Activated T-helper 1 cell treated with anti-CD3 and anti-CD28 coated beads, Interleukin-12 subunit alpha, Interleukin-12 subunit beta, Interleukin-2, Interleukin-4 antibody, amounts not matched to agents 30 ng/mL and 10 ng/mL and 1 ng/mL, durations not matched to agents 14 hours and 24 hours and 36 hours (primary cell): ENCODE measurements at places on chromosomes 1 and 21. TPM values are rescaled to one million over a fixed set of nuclear protein-coding genes. Genes with fewer than 3 reads are reported as not detected.

Gene CFHR5
- total RNA-seq = not detected in 2 replicates

DNA sequence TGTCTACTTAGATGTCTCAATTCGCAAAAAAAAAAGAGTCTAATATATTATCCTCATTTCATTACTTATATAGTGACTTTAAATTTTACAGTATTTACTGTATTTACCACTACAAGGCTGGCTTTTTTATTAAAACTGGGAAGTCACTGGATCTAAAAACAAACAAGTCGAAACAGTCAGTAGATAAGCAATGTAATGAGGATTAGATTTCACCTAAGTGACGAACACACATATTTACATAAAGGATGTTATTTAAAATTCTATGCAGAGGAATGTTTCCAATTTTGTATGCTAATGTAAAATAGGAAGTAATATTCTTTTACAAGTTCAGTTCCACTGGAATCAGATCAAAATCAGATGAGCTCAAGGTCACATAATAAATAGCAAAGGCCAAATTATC lies 28.3 kb downstream of the TTC13 start:
- peaks cover 13% of the 10 kb centered on the region for H3K36me3 ChIP-seq
- H3K27ac ChIP-seq = no peak overlapping the region
- DNase-seq = no peak
- H3K4me1 ChIP-seq = no peaks in the 10 kb centered on the region

Gene ZNF695
- total RNA-seq = 0.27 and 0.57 TPM in 2 replicates

- peaks cover 1% of the 10 kb centered on the region for H3K36me3 ChIP-seq
- peak overlapping the region; percentile 89 for H3K27ac ChIP-seq
- DNase-seq = no peak
- H3K4me3 ChIP-seq = no peak overlapping the region
- no peaks in the 10 kb centered on the region for H3K27me3 ChIP-seq
Measured at GRCh38 chr1:43864111-43865045, 69.2 kb upstream of the ARTN start.

- H3K4me3 ChIP-seq = no peak overlapping the region
- no peak for DNase-seq
- no peak overlapping the region for H3K27ac ChIP-seq
- H3K4me1 ChIP-seq = peaks cover 4% of the 10 kb centered on the region
- H3K36me3 ChIP-seq = no peaks in the 10 kb centered on the region
Measured at GRCh38 chr1:203528063-203528462, 34.1 kb downstream of the OPTC start.

GRCh38 chr1:62077821-62078220 lies 116.8 kb upstream of the L1TD1 start:
- no peak for DNase-seq
- no peak overlapping the region for H3K27ac ChIP-seq
- no peaks in the 10 kb centered on the region for H3K27me3 ChIP-seq

DNA sequence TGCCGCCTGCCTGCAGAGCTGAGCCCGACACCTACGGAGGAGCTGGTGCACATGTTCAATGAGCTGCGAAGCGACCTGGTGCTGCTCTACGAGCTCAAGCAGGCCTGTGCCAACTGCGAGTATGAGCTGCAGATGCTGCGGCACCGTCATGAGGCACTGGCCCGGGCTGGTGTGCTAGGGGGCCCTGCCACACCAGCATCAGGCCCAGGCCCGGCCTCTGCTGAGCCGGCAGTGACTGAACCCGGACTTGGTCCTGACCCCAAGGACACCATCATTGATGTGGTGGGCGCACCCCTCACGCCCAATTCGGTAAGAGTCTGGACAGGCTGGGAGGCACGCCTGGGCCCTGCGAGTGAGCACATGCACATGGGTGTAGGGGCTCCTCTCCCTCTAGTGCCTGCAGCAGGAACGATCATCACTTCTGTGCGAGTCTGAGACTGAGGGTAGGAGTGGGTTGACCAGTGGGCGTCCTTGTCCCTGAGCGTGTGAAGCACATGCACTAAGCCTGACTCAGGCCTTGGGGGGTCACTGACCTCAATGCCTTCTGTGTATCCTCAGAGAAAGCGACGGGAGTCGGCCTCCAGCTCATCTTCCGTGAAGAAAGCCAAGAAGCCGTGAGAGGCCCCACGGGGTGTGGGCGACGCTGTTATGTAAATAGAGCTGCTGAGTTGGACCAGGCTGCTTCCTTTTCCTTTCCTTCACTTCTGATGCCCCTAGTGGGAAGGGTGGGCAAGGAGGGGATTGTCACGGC lies 6.9 kb downstream of the DMAP1 start:
- H3K27me3 ChIP-seq = no peaks in the 10 kb centered on the region
- no peak for DNase-seq
- peaks cover 17% of the 10 kb centered on the region for H3K36me3 ChIP-seq
- no peak overlapping the region for H3K27ac ChIP-seq
- peaks cover 11% of the 10 kb centered on the region for H3K4me1 ChIP-seq

Gene PRKCZ
- 4.1 TPM in 2 replicates for total RNA-seq

- no peak overlapping the region for H3K27ac ChIP-seq
- H3K27me3 ChIP-seq = peaks cover 8% of the 10 kb centered on the region
Measured at GRCh38 chr1:173048621-173049321, 2.0 kb downstream of the TNFSF18 start.

Gene LAMC2
- 0.16 and 0.22 TPM in 2 replicates for total RNA-seq

GRCh38 chr1:101483982-101484688 lies 247.3 kb downstream of the S1PR1 start:
- H3K4me3 ChIP-seq = no peak overlapping the region
- H3K4me1 ChIP-seq = no peaks in the 10 kb centered on the region
- H3K27me3 ChIP-seq = peaks cover 16% of the 10 kb centered on the region

DNA sequence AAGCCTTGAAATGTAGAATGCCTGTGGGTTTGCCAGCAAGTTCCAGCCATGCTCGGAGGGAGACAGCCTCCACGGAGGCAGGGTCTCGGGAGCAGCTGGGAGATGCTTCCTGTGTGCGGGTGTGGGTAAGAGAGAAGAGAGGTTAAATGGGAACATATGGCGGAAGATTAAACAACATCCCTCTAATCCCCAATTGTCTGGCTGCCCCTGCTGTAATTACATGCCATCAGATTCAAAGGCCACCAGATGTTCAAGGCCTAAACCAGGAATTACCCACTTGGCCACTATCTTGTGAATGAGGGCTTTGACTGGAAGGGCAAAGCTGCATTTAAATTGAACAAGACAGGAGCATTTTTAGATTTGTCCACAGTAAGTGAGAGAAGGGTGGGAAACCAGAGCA lies 81.4 kb upstream of the BACE2 start:
- no peaks in the 10 kb centered on the region for H3K36me3 ChIP-seq
- no peak overlapping the region for H3K27ac ChIP-seq
- no peaks in the 10 kb centered on the region for H3K27me3 ChIP-seq
- H3K4me3 ChIP-seq = no peak overlapping the region

DNA sequence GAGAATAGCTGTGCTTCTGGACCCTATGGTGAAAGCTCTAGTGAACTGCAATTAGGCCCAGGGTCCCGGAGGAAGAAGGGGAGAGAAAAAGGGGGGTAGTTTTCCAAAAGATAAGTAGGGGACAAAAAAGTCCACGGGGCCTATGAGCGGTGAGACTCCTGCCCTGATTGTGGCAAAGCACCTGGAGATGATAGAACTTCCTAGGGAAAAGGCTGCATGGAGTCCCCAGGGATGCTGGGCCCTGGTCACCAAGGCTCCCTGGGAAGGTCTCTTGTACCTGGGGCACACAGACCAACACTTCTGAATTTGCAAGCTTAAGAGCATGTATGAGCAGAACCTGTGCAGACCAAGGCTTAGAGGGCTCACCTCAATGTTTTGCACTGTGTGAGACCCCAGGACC lies 5.4 kb upstream of the SHISA4 start:
- peaks cover 17% of the 10 kb centered on the region for H3K27me3 ChIP-seq
- no peak overlapping the region for H3K27ac ChIP-seq
- no peak for DNase-seq
- H3K4me3 ChIP-seq = no peak overlapping the region
- H3K4me1 ChIP-seq = no peaks in the 10 kb centered on the region

- DNase-seq = no peak
- no peaks in the 10 kb centered on the region for H3K36me3 ChIP-seq
- H3K4me3 ChIP-seq = no peak overlapping the region
- peaks cover 25% of the 10 kb centered on the region for H3K27me3 ChIP-seq
Measured at GRCh38 chr1:93000751-93001175, 39.5 kb upstream of the DIPK1A start.

DNA sequence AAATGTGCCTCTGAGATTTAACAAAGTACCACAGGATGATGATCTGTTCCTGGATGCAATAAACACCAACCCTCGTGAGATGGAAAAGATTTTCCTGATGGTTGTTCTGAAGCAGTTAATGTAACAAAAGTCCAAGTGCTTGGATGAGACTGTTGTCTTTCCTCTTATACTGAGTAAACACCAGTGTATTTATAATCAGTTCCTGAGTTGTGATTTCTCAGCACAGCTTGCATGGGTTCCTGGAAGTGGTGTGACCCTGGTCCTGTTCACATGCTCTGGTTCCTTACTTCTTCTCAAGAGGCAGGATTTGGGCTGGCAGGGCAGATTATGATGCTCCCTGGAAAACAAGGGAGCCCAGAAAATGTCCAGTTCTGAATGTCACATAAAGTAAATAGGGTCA lies 208.2 kb upstream of the USP24 start:
- H3K4me3 ChIP-seq = no peak overlapping the region
- H3K27ac ChIP-seq = no peak overlapping the region
- H3K27me3 ChIP-seq = peaks cover 4% of the 10 kb centered on the region
- H3K36me3 ChIP-seq = no peaks in the 10 kb centered on the region
- no peaks in the 10 kb centered on the region for H3K4me1 ChIP-seq

Gene GUCA2A
- not detected in 2 replicates for total RNA-seq

DNA sequence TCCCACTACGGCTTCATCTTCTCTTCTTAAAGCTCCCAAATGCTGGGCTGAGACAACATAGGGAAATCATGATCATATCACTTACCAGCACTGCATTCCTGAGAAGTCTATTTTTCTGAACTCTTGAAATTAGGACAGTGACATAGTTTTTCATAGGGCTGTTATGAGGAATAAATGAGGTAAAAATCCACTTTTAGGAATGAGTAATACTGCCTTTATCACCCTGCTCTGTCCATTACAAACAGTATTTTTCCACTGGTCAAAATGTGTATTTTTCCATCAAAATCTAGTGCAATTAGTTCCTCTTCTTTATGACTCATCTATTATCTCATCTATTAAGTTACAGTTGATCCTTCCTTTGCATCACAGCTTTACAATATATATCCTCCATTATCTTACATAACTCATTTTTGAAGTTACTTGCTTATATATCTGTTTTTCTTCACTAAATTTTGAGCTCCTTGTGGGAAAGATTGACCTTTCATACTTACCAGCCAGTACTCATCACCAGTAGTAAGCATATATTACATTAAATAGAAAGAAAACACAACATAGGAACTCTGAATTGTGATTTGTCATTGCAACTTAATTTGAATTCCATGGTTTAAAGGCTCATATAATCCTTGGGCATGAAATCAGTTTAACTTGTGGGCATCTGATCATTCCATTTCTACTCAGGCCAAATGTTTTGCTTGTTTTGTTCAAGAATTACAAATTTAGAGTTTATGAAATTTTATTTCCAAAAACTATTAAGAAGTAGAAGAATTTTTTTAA lies 37.1 kb downstream of the PRRX1 start:
- no peak for DNase-seq
- H3K27ac ChIP-seq = no peak overlapping the region
- peaks cover 3% of the 10 kb centered on the region for H3K27me3 ChIP-seq

Gene RNU1-1
- total RNA-seq = 2,178 and 3,041 TPM in 2 replicates

- H3K27ac ChIP-seq = no peak overlapping the region
- no peaks in the 10 kb centered on the region for H3K4me1 ChIP-seq
- H3K4me3 ChIP-seq = no peak overlapping the region
- DNase-seq = no peak
Measured at GRCh38 chr1:104235141-104235540, 485.4 kb downstream of the AMY1C start.

- no peak overlapping the region for H3K27ac ChIP-seq
- peaks cover 54% of the 10 kb centered on the region for H3K27me3 ChIP-seq
- peaks cover 12% of the 10 kb centered on the region for H3K4me1 ChIP-seq
- H3K4me3 ChIP-seq = peak overlapping the region; percentile 51
- DNase-seq = no peak
Measured at GRCh38 chr1:26991310-26992116, 2.0 kb upstream of the TRNP1 start.

GRCh38 chr1:110035236-110035752 lies 870 bp downstream of the STRIP1 start:
- H3K4me3 ChIP-seq = peak overlapping the region; percentile 95
- peak overlapping the region; percentile 53 for H3K27ac ChIP-seq
- peaks cover 17% of the 10 kb centered on the region for H3K36me3 ChIP-seq
- H3K4me1 ChIP-seq = peaks cover 54% of the 10 kb centered on the region
- no peaks in the 10 kb centered on the region for H3K27me3 ChIP-seq

Gene CFHR1
- not detected in 2 replicates for total RNA-seq

GRCh38 chr1:89697383-89697782 lies 64.5 kb downstream of the LRRC8C start:
- no peak overlapping the region for H3K4me3 ChIP-seq
- peak overlapping the region; percentile 54 for H3K27ac ChIP-seq
- DNase-seq = no peak
